ENCODE measurements at places on chromosomes 4 and X.

- no peak for DNase-seq
Observed at GRCh38 chr4:48931459-48931858, 24.9 kb upstream of the OCIAD2 start.

DNA sequence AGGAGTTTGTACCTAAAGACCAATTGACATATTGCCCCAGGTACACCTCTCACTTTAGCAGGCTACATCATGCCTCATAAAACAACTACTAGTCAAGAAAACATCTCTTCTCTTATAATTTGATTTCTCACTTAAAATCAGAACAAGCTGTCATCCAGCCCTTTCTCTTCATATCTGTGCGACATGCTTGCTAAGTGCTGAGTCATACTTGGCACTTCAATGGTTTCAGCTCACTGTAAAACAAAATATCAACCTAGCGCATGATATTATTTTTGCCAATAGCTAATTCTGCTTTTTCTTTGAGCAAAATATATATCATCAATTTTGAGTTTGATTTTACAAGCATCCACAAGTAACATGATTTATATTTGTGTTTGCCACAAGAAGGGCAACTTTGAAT, 27.9 kb upstream of the FUNDC1 start:
- no peak for DNase-seq

GRCh38 chr4:1082215-1083182, 30.9 kb downstream of the RNF212 start:
- peak; percentile 74 for DNase-seq

- no peak for DNase-seq
Observed at GRCh38 chr4:28488021-28488420, 1627.4 kb downstream of the STIM2 start.
